ENCODE measurements at places on chromosomes 11 and 22.

DNA sequence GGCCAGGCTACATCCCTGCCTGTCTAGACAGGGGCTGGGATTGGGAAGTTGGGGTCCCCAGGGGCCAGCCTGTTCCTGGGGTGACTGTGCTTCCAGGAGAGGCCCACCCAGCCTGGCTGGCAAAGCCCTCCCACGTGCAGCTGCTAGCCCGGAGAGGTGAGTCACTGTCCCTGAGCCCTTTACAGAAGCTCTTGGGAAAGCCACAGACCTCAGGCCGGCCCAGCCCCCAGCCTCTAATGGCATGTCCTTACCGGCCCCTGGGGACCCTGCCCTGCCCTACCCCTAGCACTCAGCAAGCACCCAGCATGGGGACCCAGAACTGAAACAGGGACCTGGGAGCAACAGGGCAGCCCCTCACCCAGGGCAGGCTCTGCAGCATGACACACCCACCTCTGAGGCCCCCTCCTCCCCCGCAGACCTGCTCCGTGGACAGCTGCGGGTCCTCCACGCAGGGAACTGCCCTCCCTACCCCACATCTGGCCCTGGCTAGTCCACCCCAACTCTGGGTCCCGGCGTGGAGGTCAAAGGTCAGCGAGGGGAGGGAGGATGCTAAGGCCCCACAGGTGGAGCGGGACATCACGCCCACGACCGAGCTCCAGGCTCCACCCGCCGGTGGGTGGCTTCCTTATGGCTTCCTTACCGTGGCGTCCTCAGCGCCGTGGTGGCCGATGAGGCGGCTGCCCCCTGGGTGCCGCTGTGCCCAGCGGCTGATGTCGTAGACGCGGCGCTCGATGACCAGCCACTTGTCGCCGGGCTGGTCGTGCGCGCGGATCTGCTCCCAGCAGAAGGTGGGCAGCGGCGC is 615 bp downstream of the FADS3 start:
- no peak for DNase-seq

DNA sequence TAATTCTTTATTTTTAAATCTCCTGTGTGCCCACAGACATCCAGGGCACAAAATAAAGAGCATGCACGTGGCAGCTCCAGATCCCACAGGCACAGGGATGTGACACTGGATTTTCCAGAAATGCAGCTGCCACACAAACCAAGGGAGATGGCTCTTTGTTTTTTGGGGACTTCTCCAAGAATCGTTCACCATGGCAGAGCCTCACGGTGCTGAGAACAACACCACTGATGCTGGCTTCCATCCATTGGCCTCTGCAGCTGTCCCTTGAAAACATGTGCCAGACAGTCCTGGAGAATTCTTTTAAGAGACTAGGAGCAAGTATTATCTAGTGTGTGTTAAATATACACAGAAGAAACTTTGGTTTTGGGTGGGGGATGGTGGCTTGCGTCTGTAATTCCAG is 108.4 kb upstream of the SLC22A12 start:
- no peak for DNase-seq

DNA sequence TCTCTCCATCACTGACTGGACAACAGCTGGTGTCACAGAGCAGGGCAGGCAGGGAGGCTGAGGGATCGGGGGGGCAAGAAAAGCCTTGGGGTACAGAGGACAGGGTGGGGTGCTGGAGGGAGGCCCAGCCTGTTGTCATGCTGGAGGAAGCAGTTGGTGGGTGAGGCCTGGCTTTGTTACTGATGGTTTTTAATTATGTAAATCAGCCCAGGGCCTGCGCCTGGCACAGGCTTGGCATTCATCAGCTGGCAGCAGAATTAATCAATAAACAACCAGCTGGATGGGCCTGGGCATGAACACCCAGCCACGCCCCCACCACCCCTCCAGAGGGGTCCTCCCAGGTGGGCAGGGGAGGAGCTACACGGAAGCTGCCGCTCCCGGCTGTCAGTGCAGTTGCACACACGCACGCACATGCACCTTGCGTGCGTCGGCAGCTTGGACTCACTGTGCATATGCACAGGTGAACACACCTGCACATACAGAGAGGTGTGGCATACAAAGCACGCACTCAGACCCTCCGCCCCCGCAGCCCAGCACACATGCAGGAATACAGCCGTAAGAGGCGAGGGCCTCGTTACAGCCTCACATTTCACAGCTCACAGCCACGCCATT is 21.3 kb upstream of the ELFN2 start:
- DNase-seq: no peak

DNA sequence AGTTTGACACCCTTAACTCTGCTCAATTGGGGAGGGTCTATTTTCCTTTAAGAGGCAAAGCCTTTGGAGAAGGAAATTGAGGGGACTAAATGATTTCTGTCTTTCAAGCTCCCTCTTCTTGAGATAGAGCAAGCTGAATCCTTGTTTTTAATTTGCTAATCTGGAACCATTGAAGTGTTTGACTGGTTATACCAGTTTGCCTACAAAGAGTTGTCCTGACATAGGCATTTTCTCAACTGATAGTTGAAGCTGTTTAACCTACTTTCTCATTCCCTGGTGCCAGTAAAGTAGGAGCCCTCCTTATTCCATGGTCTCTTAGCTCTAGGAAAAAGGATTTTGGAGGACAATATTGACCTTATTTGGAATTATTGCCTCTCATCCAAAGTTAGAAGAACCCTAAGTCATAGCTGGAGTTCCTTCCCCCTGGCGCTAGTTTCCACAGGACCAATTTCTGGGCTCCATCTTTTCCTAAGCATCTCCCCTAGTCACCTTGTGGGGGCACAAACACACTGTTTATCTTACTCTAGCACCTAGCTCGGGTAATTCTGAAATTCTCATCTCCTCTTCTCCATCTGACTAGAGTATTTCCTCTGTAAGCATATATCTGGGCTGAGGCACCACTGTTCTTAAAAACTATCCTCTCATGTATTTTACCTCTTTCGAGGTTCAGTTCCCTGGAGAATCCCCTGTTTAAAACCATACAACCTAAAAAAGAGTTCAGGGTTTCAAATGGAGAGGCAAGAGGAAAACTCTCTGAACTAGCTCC is 7.4 kb downstream of the ZDHHC5 start:
- DNase-seq: no peak

DNA sequence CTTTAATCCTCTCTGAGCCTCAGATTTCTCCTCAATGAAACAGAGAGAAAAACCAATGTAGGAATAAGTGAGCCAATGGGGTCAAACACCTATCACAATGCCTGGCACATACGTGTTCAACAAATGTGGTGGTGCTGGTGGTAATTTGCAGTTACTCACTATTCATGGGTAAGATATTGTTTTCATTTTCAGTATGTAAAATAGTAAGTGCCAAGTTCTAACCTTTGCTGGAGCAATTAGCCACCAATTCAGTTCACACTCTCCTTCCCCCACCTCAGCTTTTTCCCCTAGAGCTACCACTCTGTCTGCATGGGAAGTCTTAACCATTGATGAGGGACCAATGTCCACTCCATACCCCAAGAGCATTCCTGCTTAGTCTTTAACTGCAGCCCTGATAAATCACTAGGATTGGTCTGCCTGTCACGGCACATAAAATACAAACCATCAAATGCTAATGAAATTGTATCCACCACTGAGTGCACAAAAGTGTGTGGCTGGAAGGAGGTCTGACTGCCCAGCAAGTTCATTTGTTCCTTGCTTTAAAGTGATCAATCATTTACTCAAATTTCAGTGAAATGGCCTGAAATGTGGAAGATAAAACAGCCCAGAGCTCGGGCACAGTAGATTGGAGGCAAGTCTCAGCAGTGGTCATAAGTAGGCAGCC is 187.4 kb upstream of the API5 start:
- DNase-seq: no peak
